ENCODE measurements at places on chromosomes 3 and 15.

DNA sequence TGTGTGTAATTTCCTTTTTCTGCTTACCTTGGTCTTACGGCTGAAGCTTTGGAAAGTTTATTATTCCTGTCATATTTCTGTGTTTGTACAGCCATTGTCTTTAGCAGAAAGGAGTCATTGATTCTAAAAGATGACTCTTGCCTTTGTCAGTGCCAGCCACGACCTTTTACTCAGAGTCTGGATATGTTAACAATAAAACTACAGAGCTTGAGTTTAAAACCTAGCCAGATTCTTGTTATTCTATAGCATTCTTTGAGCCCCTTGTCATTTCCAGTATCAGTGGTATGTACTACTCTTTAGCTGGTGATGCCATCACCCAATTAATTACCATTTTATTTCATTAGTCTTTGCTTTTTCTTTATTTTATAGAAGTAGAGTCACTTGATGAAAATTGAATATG, 142.4 kb downstream of the TCF12 start:
- no peak for DNase-seq

- no peak for DNase-seq
Observed at GRCh38 chr15:67349634-67350033, 95.0 kb downstream of the IQCH start.

GRCh38 chr15:100703671-100704070, 101.3 kb downstream of the ASB7 start:
- DNase-seq: no peak

DNA sequence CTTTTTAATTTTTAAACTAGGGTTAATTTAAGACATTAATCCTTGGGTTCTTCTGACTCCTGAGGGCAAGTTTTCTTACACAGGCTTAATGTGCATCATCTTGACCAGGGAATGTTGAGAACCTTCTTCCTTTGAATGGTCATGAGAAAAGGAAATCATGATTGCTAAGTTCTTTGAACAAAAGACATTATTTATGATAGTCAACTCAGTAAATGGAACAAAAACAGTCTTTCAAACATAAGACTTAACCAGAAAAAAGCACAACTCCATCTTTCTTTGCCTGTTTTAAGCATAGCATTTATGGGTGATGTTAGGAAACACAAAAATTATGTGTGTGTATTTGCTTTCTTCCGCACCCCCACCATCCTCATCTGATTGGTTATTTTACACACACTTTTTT, 5.4 kb downstream of the TLNRD1 start:
- no peak for DNase-seq

DNA sequence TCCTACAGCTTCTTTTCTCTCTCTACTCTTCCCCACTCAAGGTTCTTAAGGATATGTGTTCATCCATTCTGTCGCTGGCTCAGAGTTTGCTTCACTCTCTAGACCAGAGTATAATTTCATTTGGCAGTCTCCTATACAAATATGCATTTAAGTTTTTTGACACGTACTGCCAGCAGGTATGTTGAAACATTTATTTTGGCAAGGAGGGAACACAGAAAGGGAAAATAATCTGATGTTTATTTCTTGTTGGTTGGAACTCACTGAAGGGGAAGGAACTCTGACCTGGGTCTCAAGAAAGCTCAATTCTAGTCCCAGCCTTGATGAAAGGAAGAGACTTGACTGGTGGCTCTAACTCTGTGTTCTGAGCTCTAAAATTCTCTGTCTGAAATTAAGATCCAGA, 21.6 kb downstream of the FANCD2 start:
- no peak for DNase-seq

GRCh38 chr3:13504161-13504831, 24.2 kb downstream of the HDAC11 start:
- no peak for DNase-seq

DNA sequence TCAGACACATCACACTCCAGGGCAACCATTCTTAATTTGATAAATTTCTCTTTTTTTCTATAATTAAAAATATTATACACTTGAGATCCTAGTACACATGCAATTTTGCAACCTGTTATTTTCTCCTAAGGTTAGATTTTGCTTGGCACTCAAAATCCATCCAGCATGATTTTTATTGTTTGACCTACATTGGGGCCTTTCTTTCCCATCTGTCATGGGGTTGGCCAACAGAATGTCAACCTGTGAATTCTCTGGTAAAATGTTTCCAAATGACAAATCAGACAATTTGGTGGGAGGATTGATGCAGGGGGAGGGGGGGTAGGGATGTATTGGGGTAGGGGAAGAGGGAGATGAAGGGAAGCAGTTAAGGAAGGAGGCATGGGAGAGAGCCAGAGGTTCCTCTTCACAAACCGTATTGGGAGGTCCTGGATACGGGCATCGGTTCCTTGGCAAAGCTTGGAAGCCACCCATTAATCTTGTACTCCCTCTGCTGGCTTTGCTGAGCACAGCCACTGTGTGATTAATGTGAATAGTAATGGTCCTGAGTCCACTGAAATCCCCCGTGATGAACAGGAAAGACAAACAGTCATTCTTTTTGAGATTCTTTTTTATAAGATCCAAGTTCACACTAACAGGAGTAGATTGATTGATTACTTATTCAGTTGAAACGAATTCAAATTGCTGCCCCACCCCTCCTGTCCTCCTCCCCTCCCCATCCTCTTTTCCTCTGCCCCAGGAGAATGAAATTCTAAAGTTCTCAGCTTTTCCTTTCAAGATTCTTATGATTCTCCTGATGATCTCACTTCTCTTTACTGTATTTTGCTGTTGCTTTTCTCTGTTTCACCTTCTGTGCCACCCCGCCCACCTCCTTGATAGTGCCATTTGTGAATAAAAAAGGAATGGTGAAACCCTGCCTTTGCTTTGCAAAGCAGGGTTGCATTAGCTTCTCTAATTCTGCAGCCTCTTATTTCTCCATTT, 82.2 kb upstream of the SLC25A26 start:
- DNase-seq: peak; percentile 65

GRCh38 chr15:90886291-90886614, 1.9 kb downstream of the FES start:
- DNase-seq: no peak

- no peak for DNase-seq
Observed at GRCh38 chr3:138775254-138775595, 59.5 kb downstream of the PIK3CB start.

GRCh38 chr3:145058483-145058882, 1086.9 kb downstream of the DIPK2A start:
- no peak for DNase-seq

DNA sequence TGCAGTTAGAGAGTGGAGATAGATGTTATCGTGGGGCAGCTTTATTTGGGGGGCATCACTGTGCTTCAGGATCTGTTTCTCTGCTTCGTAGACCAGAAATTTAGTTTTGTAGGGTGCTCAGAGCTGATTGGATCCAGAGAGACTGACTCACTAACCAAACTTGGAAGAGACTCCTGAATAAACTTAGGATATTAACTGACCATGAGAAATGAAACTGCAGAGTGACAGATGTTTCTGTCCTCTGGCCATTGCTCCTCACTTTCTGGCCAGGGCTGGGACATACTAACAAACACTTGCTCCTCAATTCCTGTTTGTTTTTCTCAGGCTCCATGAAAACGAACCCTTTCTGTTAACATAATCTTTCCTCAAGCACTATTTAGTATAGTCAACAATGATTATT, 4.3 kb downstream of the ZNF592 start:
- no peak for DNase-seq

- no peak for DNase-seq
Observed at GRCh38 chr15:72801590-72802325, 18.2 kb upstream of the ADPGK start.

GRCh38 chr3:169237201-169237600, 426.3 kb downstream of the MECOM start:
- DNase-seq: no peak

DNA sequence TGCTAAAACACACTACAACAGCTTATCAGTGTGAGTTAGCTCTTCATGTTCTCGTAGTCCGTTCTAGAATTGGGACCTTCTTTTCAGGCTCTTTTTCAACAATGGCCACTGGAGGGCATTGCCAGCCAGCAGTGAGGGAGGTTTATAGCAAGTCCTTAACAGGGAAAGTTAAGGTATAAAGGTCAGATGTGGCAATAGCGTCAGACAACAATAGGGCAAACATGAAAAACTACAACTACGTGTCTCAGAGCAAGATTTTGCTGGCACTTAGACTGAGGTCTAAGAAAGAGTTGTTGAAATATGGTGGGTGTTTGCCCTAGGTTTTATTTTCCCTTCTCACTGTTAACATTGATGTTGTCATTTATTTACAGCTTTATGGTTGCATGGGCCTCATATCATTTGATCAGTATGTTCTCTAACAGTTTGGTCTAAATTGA, 161.4 kb downstream of the GMNC start:
- no peak for DNase-seq

GRCh38 chr3:52926554-52926953, 29.2 kb upstream of the STIMATE start:
- no peak for DNase-seq

GRCh38 chr15:31017311-31017710, 25.9 kb upstream of the MTMR10 start:
- DNase-seq: no peak

DNA sequence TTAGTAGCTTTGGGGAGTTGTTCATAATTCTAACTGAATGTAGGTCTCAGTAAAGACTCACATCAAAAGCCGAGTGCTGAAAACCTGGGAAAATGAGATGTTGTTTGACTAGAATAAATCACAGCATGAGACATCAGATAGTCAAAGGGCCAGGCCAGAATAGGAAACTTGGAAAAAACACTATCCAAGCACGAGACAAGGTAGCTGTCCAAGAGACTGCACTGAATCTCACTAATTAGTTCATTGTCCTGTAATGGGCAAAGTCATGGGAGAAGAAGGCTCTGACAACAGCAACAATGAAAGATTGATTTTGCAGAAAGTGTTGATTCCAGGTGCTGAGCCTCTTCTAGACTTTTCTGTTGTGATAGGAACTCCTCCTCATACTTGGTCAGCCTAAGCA, 314.2 kb downstream of the ROBO1 start:
- DNase-seq: no peak

DNA sequence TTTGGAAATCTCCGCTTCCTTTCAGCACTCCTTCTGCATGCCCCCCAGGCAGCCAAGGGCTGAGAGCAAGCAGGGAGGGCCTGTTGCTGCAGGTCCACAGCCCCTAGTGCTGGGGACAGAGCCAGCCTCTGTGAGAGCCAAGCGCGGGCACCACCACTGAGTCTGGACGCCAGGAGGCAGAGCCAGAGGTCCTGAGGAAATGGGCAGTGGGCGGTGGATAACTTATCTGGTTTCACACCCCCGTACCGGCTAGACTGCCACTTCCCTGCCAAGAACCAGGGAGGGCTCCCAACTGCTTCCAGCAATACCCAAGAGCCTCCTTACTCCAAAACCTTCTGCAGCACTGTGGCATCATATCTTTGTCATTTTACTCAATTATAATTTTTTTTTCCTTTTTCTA, 141.6 kb upstream of the IGF1R start:
- DNase-seq: no peak

DNA sequence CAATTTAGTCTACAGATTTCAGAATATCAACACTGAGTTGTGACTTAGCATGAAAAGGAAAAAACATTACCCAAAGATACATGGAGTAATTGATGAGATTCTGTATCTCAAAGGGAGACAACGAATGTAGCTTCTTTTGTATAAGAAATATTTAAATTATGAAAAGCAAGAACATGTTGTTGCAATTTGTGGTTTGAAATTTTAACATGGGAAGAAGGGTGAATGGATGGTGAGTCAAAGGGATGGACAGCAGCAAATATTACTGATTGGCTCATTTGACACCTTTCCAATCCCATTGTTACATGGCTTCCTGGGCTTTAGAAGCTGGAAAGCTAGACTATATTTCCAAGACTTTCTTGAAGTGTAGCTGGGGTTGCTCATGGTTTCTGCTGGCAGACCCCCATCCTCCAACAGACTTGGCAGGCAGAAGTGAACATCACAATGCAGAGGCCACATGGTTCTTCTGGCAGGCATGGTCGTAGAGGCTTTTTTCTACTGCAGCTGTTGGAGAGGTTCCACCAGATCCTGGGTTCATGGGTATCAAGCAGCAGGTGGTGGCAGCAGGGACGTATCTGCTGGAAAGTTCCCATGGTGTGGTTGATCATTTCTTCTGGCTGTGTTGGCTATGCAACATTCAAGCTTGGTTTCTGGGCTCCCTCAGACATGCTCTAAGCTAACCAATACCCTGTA, 47.2 kb upstream of the KPNA4 start:
- no peak for DNase-seq

GRCh38 chr3:53182764-53183355, 21.9 kb downstream of the PRKCD start:
- DNase-seq: no peak

GRCh38 chr3:49343163-49343562, 3.3 kb upstream of the USP4 start:
- DNase-seq: no peak

- DNase-seq: no peak
Observed at GRCh38 chr15:35723120-35723847, 177.3 kb upstream of the DPH6 start.

DNA sequence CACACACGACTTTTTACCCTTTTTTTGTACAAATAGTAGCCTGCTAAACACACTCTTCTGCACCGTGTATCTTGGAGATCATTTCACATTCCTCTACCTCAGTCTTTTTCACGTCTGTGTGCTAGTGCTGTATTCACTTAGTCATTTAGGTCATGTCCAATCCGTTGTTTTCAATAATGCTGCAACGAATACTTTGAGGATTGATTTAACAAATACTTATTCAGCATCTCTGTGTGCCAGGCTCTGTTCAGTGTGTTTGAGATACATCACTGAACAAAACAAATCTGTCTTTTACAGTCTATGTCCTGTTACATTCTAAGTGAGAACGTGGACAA, 882 bp downstream of the JMJD7 start:
- DNase-seq: no peak

- no peak for DNase-seq
Observed at GRCh38 chr3:186526256-186526606, 17.9 kb downstream of the CRYGS start.

GRCh38 chr3:15092686-15093085, 6.3 kb downstream of the RBSN start:
- DNase-seq: no peak

GRCh38 chr15:66655511-66655910, 46.5 kb upstream of the SMAD6 start:
- DNase-seq: peak; percentile 68

GRCh38 chr15:23532024-23532423, 33.5 kb upstream of the MKRN3 start:
- no peak for DNase-seq
